ENCODE measurements at places on chromosomes 16 and 17.

- no peak for DNase-seq
Observed at GRCh38 chr17:48127371-48128051, 19.9 kb downstream of the SNX11 start.

DNA sequence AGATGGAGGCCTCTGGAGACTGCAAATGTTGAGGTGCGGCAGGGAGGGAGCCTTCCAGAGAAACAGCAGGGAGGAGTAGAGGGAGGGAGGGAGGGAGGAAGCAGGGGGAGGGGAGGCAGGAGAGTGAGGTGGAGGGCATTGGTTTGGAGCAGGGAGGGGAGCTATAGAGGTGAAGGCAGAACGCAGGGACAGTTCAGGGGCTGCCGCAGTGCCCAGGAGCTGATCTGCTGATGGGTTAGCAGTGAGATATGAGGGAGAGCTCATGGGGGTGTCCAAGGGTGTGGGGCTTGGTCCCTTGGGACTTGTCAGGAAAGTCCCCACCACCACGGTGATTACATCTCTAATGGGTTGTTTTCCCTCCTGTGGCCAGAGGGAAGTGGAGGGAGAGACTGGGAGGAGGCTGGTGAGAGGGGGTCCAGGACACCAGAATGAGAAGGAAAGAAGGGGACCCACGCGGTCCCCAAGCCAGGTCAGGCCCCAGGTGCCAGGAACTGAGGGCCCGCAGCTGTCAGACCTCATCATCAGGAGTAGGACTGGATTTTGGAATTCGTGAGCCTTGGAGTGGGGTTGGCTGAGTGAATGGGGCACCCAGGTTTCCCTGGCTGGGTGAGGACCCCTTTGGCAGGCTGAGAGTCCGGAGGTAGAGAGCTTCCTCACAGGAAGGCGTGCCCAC is 11.2 kb downstream of the CA4 start:
- DNase-seq = no peak

DNA sequence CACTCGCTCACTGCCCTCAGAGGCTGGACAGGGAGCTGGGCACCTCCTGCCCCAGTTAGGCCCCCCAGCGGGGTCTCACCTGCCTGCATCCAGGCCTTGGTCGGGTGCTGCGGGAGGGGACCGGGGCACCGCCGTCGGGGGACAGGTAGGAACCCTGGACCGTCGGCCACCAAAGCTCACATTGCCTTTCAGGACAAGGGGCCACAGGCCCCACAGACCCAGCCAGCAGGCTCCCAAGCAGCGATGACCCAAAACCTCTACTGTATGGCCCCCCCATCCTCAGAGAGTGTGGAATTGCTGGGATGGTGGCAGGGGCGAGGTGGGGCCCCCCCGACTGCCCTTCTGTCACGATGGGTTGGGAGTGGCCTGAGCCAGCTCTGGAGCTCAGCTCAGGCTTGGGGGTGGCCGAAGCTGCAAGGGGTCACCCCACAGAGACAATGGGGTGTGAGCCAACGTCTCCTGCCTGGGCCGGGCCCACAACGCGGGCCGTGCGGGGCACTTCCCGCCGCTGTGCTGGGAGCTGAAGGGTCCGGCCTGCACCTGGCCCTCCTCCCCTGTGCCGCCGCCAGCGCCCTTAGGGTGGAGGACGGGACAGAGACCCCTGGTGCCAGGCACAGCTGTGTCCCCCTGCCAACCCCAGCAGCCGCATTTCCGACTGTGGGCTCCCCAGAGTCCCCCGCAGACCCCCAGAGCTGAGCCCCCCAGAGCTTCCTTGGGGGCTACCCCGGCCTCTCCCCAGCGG is 498 bp downstream of the IGFALS start:
- no peak for DNase-seq

GRCh38 chr16:54326266-54326662 is 39.7 kb upstream of the IRX3 start:
- DNase-seq = no peak

- DNase-seq = no peak
Observed at GRCh38 chr17:42563543-42563942, 1.6 kb downstream of the COASY start.

DNA sequence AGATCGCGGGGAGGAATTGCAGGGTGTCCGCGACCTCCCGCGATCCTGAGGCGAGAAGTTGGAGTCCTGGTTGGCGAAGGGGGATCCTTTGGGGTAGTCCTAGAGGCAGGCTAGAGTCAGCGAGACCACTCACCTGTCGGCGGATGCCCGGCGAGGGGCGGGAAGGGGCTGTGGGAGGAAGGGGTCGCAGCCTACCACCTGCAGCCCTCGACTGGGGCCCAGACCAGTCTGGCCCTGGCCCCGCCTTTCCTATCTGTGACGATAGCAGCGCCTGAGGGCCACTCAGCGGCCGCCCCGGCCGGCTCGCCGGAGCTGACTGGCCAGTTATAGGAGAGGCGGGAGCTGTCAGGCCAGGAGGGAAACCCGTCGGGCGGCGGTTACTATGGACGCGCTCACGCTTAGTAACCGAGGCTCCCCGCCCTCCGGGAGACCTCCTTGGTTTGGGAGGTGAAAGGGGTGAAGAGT is at the start of gene TEKT3:
Gene TEKT3, minus strand, starts transcription at position 213 of the 465 bp plus-strand sequence. CDS start 10,012 bp downstream, outside the sequence.
- DNase-seq = no peak

- no peak for DNase-seq
Observed at GRCh38 chr16:80023865-80024264, 423.3 kb upstream of the MAF start.

- no peak for DNase-seq
Observed at GRCh38 chr16:75227361-75228142, 8.8 kb downstream of the CTRB1 start.

DNA sequence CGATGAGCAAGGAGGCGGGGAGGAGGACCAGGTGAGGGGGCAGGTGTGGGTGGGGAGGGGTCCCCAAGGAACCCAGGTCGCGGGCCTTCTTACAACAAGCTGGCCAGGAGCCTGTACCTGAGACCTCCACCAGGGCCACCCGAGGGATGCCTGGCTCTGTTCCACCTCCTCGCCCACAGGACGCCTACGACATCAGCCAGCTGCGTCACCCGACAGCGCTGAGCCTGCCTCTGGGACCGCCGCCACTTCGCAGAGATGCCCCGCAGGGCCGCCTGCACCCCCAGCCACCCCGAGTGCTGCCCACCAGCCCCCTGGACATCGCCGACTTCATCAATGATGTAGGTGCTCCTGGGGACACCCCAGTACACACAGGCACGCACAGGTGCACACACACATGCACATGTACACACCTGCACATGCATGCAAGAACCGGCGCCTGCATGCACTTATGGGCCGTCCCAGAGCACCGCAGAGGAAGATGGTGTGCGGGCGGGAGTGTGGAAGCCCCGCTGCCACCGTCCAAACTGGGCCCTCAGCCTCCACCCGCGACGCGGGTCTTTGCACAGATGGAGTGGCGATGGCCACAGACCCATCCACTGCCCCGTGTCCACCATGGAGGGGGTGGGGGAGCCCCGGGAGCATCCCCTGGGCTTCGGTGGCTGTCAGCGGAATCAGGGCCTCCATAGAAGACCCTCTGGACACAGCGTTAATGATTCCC is 6.6 kb downstream of the SLC22A31 start:
- no peak for DNase-seq

Measured in activated CD8-positive, alpha-beta memory T cell treated with anti-CD3 and anti-CD28 coated beads for 1 hour (primary cell).